Fibroblast of mammary gland (primary cell): ENCODE measurements at places on chromosomes 12 and 14.

DNA sequence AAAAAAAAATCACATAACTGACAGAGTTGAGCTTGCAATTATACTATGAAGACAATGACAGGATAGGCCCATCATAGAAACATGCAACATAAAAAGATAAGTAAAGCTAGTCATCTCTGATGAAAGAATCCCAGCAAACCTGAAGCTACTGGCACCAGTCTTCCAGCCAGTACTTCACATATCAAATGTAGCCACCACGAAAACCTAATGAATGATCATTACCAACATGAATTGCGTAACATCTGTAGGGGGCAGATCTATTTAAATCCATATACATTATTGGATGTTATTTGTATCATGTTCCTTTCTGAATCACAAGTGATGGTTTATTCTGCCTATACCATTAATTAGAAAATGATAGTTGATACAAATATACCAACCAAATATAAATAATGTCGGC lies 73.9 kb downstream of the BCAT1 start:
- no peak for DNase-seq

GRCh38 chr14:59044707-59045106 lies 143.8 kb upstream of the DAAM1 start:
- no peak for DNase-seq

DNA sequence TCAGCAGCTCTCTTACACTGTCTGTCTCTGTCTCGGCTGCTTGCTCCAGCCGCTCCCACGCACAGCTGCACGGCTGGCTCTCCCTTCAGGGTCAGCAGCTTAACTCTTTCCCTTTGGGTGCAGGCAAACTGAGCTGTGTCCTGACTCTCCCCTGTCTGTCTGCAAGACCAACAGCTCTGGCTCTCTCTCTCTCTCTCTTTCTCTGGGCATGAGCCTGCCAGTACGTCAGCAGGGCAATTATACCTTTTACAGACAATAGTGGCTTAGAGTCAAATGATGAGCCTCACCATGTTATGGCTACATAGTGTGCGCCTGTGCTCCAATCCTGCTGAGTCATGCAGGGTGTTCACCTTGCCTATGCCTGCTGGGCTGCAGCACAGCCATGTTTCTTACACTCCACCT lies 120.5 kb upstream of the DDHD1 start:
- peak; percentile 69 for DNase-seq

DNA sequence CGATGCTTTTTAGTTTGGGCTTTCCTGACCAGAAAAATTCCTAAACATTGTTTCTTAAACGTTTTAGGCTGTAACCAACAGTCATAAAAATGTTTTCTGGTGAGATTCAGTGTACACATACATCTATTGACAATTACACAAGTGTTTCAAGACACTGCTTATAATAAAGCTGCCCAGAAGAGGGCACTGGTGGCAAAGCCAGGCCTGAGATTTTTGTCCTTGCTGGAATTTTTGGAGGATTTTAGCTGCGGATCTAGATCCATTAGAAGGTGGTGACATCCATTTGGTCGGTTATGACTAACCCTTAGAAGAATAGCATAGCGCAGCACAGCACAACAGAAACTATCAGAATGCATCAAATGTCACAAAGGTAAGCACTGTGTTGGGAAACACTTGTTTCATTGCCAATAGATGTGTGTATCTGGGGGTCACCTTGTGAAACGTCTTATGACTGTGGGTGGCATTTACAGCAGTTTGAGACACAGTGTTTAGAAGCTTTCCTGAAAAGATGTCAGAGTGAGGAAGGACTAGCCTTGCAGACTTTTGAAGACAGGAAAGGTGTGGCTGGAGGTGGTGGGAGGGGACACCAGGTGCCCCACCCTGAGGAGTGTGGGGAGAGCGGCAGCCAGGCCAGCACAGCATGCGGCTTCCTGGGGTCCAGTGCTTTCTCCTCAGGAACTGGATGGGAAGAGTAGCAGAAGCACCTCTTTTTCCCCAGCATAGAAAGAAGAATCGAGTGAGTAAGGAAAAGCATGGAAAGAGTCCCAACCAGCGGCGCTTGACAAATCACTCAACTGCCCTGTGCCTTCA lies 54.7 kb upstream of the FKBP4 start:
- peak; percentile 60 for DNase-seq

DNA sequence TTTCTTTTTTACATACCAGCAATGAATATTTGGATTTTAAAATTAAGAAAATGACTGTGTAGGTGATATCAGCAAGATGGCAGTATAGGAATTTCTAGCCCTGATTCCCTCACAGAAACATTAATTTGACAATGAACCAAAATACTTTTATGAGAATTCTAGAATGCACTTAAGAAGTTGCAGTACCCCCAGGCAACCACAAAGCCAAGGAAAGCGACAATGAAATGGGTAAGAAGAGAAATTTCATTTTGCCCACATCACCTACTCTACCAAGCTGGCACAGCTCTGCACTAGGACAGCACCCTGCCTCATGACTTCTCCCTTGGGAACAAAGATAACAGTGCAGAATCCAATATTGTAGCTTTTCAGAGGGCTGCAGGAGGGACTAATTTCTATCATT lies 6.6 kb downstream of the OR9K2 start:
- no peak for DNase-seq

DNA sequence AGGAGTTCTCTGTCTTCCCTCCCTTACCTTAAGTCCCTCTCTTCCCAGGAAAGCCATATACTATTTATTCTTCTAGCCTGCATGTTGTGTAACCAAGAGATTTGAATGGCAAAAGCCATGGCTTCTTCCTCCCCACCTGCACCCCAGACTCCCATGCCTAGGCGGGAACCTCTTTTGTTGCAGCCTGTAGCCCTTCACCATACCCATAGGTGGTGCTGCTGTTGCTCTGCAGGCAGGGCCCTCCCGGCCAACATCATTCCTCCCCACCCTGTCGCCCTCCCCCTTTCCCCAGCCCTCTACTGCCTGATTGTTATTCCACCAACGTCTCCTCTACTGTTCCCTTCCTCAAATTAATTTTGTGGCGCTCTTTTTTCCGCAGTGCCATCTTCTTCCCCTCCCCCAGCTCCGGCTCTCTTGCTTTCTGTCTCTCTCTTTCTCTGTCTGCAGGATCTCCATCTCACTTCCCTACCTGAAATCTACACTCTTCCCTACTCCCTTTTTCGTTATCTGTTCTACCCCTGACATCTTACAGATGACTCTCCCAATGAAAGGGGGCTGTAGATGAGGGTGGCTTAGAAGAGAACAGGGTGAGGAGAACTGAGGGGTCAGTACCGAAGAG lies 13.8 kb downstream of the NGDN start:
- DNase-seq: peak; percentile 11
